ENCODE measurements at places on chromosomes 16 and 17.

- DNase-seq = no peak
Observed at GRCh38 chr16:50144211-50144610, 8.9 kb upstream of the TENT4B start.

DNA sequence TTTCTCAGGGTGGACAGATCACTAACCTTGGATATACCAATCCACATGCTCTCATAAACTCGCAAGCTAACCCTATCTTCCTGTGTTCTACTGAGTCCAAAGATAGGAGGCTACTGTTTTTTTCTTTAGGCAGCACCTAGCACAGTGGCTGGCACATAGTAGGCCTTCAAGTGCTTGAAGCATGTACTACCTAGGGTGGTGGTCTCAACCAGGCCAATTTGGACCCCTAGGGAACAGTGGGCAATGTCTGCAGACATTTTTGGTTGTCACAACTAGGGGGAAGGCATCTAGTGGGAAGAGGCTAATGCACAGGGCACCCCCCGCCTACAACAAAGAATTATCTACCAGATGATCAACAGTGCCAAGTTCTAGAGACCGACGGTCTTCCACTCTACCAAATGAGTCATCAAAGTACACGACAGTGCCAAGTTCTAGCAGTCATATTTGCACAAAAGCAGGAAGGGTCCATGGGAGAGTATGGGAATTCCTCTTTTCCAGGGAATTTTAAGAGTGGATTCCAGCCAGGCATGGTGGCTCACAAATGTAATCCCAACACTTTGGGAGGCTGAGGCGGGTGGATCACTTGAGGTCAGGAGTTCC lies 390.3 kb downstream of the SLC39A11 start:
- DNase-seq = peak; percentile 59

GRCh38 chr16:25374556-25374955 lies 116.9 kb upstream of the ZKSCAN2 start:
- no peak for DNase-seq

DNA sequence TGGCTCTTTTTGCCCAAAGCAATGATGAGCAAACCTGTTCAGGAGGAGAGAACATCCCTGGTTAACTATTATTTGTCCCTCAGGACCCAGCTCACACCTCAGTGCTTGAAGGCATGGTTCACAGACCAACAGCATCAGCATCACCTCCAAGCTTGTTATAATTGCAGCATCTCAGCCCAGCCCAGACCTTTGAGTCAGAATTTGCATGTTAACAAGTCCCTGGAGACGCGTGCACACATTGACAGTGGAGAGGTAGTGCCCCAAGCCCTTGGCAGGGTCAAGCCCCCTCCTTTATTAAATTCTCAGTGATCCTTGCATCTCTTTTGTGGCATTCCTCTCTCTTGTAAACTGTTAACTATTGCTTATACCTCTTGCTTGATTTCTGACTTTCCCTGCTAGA lies 488.6 kb downstream of the HAPSTR1 start:
- no peak for DNase-seq

DNA sequence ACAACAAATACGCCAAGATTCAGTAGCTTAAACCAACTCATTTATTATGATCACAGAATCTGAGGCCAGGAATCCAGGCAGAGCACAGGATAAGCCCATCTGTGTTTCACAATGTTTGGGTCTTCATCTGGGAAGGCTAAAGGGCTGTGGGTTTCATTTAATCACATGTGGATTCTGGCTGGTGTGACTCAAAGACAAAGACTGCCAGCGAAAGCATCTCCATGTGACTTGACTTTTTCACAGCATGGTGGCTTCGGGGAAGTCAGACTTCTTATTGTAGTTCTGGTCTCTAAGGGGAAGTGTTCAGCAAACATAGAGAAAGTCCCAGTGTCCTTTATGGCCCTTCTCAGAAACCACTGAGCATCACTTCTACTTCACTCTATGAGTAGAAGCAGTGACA lies 1014.4 kb upstream of the GOT2 start:
- DNase-seq = no peak

DNA sequence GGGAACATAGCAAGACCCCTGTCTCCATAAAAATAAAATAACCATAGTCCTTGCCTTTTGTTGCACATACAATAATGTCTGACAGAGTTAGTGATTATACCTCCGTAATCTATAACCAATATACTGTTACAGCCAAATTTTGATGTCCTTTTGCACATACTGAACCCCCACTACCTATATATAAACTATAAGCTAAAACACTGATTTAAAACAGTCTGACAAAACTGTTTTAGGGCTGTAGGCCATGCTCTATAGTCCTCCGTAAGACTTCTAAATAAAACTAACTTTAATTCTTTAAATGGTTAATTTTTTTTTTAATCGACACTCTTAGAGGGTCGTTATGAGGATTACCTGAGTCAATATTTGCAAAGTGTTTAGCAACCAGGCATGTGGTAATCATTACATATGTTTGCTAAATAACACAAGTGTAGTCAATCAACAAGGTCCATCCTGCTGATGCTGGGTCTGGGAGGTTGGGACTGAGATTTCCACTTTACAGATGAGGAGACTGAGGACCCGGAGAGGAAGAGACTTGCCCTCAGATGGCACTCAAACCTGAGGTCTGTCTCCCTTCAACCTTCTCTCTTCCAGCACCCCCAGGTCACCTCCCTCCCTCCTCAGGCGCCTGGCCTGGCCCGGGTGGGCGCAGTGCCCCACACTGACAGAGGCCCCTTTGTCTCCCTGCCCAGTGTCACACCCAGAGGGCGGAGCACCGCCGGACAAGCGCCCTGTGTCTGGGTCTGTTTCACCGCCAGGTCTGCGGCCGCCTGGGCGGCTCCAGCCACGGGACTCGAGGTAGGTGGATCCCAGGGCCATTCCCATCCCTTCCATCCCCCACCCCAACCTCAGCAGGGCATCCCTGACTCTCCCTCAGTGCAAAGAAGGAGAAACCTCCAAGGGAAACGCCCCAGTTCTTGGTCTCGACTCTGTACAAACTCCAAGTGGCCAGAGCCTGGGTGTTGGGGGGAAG lies 10.3 kb downstream of the ZNF385C start:
- no peak for DNase-seq

GRCh38 chr16:31513126-31513525 lies 4.9 kb upstream of the RUSF1 start:
- peak; percentile 59 for DNase-seq

GRCh38 chr17:36888236-36888951 lies 48.9 kb upstream of the LHX1 start:
- no peak for DNase-seq

GRCh38 chr17:50831471-50831928 lies 3.9 kb upstream of the WFIKKN2 start:
- DNase-seq = peak; percentile 70

DNA sequence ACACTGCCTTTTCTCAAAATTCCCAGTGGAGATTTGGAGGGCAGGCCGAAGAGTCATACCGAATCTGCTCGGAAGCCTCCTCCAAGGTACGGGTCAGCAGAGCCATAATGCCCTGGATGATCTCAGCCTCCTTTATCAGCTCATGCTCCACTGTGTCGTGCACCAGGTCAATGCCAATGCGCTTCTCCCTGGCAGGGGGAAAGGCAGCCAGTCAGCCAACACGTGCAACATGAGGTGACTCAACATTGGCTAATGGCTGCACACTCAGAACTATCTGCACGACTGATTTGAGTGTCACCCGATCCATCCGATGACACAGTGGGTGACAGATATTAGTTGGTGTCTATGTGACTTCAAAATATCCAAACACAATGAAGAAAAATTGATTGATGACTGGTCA lies 15.8 kb downstream of the TEKT1 start:
- DNase-seq = no peak

GRCh38 chr17:33220036-33220435 lies 73.1 kb downstream of the ASIC2 start:
- DNase-seq = no peak

GRCh38 chr16:88432753-88433152 lies 20.3 kb upstream of the ZFPM1 start:
- no peak for DNase-seq

DNA sequence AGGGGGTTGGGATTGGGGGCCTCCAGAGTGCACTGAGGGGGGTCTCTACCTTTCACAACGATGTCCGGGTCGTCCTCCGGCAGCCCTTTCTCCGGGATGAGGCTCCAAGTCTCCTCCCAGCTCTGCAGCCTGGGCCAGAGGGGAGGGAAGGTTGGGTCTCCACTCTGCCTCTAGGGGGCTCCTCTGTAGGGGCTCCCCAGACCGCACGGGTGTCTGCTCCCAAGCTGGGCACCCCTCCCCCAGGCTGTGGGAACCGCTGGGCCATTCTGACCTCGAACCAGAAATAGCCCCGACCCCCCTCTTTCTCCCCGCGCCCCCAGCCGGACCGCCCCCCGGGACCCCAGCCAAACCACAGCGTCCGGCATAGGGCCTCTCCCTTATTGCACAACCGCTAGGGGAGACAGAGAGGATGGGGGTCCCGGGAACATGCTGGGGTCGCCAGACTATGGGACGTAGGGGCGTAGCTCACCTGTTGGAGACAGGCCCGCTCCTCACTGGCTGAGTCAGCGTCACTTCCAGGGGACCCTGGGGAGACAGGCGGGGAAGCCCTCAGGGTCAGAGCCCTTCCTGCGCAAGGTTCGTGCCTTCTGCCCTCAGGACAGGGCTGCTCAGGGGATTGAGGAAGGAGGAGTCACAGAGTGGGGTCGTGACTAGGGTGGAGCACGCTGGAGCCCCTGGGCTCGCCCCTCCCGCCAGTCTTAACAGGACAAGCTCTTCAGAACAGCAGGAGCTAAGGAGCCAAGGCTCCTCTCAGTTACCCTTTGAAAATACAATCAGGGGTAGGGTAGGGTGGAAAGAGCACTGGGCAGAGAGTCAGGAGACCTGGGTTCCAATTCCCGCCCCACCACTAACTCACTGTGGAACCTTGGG lies 2.7 kb downstream of the PLEKHH3 start:
- DNase-seq = peak; percentile 62

DNA sequence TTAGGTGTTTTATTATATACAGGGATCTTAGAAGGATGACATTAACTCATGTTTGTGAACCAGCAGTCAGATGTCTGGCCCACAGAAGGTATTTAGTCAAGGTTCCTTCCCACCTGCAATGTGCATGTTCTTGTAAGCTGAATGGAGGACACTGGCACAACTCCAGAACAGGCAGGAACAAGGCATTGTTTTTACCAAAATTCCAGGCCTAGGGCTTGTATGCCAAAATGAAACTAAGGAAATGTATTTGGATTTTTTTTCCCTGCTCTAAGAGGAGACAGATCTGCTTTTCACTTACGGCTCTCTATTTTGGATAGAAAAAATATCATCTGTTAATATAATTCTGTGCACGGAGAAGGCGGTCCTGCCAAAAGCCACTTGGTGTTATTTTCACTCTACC lies 312.5 kb downstream of the GRIN2A start:
- no peak for DNase-seq

- DNase-seq = no peak
Observed at GRCh38 chr17:64154717-64155116, 24.8 kb upstream of the ERN1 start.

DNA sequence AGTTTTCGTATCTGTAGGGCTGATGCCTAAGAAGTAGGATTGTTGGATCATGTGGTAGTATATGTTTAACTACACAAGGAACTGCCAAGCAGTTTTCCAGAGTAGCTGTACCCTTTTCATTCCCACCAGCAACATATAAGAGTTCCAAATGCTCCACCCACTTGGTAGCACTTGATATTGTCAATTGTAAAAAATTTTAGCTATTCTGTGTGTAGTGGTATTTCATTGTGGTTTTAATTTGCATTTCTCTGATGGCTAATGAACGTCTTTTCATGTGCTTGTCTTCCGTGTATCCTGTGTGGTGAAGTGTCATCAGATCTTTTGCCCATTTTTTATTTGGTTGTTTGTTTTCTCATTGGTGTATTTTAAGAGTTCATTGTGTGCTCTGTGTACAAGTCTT lies 69.7 kb downstream of the TANC2 start:
- peak; percentile 3 for DNase-seq

GRCh38 chr16:79253100-79253631 lies 347.4 kb downstream of the MAF start:
- DNase-seq = no peak

GRCh38 chr16:14286368-14287230 lies 215.5 kb downstream of the MRTFB start:
- DNase-seq = no peak

DNA sequence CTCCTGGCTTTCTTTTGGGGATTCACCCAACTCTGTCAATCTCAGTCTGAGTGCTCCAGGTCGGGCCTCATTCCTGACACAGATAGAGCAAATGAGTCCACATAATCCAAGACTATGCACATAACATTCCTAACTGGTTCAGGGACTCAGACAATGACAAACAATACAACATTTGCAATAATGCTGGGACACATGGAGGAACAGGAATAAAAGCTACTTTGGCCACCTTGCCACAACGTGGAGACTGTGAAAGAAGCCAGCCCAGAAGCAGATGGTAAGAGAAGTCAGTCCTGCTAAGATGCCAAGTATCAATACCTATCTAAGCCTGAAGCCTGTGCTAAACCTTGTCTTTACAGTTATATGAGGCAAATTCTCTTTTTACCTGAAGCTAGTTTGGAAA lies 39.0 kb downstream of the GLG1 start:
- DNase-seq = no peak

- DNase-seq = no peak
Observed at GRCh38 chr17:34781571-34782108, 179.6 kb downstream of the CCT6B start.

DNA sequence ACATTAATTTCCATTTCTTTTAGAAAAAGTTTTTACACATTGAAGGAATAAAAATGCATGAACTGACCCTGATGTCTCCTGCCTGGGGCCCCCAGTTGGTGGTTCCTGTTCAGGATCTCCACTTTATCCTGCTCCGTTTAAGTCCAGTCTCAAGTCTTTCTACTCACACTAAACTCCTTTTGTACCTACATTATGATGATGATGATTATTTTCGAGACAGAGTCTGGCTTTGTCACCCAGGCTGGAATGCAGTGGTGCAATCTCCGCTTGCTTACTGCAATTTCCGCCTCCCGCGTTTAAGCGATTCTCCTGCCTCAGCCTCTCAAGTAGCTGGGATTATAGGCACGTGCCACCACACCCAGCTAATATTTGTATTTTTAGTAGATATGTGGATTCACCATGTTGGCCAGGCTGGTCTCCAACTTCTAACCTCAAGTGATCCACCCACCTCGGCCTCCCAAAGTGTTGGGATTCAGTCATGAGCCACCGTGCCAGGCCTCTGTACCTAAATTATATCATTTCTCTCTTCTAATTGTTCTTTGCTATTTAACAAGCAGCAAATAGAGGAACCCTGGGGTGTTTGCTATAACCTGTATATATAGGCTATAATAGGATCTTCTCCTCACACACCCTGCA lies 2.2 kb upstream of the FOXK2 start:
- DNase-seq = no peak
